ENCODE measurements at places on chromosomes 7 and 10.

GRCh38 chr7:91326516-91327199 is 62.4 kb downstream of the FZD1 start:
- DNase-seq, result no peak

DNA sequence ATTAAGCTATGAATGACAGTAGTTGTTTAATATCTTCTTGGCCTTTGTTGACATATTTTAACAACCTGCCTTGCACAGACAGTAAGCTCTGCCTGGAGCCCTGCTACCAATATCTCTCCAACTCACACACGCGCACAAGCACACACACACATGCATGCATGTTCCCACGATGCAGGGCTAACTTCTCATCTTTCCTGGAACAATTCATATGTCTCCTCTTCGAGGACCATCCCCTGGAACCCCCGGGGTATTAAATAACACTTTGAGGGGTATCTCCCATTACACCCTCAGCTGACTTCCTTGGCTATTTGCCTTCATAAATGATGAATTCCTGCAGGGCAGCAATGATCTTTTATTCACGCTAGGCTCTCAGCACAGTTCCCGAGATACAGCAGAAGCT is 258.0 kb downstream of the TRIL start:
- DNase-seq, result no peak

DNA sequence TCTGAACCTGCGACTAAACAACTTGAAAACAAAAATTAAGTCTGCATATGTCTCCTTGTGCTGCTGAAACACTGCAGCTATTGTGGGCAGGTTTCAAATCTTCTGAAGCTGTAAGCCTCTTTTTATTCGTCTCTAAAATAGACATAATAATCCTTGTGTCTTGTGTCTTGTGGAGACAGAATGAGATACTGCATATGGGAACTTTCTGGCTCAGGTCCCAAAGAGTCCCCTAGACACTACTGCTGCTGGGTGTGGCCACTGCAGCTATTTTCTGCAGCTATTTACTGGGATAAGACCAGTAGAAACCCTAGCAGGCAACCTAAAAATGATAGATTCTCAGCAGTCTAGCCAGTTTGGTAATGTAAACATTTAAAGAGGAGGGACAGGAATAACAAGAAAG is 252.0 kb downstream of the ELMO1 start:
- no peak for DNase-seq

DNA sequence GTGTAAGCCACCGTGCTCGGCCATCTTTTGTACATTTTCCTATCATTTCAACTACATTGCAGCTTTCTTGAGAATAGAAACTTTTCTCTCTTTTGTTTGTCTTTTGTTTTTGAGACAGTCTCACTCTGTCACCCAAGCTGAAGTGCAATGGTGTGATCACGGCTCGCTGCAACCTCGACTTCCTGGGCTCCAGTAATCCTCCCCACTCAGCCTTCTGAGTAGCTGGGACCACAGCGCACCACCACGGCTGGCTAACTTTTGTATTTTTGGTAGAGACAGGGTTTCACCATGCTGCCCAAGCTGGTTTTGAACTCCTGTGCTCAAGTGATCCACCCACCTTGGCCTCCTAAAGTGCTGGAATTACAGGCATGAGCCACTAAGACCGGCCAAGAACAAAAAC is 31.3 kb upstream of the DAGLB start:
- DNase-seq, result no peak

DNA sequence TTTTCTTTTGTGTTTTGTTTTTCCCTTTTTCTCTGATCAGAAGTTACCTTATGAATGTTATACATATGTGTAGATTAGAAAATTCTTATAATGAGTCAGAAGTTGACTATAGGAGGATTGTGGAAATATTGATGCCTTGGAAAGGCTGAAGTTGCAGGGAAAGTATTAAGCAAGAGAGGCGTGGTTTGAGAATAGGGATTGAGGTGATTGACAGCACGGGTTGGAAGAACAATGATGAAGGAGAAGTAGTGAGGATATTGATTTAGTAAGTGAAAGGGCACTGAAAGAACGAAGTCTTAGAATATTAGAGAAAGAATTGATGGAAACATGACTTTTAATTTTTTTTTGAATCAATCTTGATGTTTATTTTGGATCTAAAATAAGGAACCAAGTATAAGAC is 176.0 kb downstream of the EXOC4 start:
- DNase-seq, result no peak

GRCh38 chr7:139829775-139830117 is 682 bp downstream of the TBXAS1 start:
- no peak for DNase-seq

DNA sequence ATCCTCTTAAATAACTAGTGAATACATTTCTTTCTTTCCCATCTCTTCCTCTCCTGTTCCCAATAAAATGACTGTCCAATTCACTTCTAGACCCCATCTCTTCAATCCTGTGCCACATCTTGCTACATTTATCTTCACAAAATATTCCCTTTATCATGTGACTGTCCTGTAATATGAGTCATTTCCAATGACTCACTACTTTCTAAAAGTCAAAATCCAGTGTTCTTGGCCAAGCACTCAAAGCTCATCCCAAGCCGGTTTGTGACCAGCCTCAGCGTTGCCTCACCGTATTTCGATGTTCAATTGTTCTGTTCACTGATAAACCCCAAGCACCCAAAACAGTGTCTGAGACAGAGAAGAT is 104.7 kb downstream of the PARD3 start:
- DNase-seq, result no peak

- DNase-seq, result no peak
Observed at GRCh38 chr7:96300986-96301385, 20.9 kb downstream of the SLC25A13 start.

DNA sequence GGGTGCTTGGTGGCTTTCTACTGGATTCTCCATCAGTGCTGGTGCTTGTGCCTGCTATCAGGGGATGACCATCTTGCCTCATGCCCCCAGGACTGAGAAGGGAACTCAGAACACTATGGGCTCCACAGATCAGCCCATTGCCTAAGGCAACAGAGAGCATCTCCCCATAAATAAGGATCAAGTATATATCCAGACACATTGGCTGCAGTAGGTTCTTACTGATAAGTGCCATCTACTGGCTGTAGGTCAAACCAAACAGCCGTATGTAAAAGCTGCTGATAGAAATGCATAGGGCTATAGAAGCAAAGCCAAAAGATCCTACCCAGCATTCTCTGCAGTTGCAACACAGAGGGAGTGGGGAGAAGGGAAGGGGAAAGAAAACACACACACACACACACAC is 153.7 kb downstream of the CDK14 start:
- DNase-seq, result no peak
